ENCODE measurements at places on chromosomes 12 and 14.
A peak's percentile ranks its signal among the peaks of the same experiment; 100 is the strongest.

DNA sequence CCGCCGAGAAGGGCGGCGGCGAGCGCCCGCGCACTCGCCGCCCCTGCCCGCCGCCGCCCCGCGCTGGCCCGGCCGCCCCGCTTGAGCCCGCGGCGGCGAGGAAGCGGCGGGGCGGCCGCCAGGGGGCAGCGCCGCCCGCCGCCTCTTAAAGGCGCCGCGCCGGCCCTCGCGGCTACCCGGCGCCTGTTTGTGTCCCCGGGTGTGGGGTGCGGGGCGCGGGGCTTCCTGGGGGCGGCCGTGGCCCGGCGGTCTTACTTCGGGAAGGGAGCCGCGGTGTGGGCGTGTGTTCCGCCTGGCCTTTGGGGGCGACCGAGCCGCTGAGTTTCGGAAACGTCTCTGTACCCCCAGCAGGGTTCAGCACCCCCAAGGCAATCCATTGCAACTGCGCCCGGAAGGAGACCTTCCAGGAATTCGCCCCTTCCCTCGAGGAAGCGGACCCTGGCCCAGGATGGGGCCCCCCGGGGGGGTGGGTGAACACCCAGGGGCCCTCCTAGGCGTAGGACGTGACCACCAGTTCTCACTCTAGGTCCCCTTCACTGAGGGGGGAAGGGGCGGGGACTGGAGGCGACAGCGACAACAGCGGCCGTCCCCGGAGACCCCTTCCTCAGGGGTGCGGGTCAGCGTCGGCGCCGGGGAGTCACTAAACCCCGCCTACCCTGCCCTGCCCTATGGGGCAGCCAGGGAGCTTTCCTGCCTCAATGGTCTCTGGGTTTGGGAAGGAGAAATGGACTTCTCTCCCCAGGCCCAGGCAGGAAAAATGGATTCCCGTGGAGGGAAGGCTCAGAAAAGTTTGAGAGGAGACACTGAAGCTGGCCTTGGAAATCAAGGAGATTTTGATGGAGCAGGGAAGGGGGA lies at the start of gene ITPK1:
TSS of gene ITPK1 (minus strand) at position 105 of the 855 bp plus-strand sequence. CDS start 762 bp downstream, outside the sequence.
- peak; percentile 34 for DNase-seq

GRCh38 chr12:101743724-101744472 lies 4.6 kb upstream of the SYCP3 start:
- DNase-seq: no peak

DNA sequence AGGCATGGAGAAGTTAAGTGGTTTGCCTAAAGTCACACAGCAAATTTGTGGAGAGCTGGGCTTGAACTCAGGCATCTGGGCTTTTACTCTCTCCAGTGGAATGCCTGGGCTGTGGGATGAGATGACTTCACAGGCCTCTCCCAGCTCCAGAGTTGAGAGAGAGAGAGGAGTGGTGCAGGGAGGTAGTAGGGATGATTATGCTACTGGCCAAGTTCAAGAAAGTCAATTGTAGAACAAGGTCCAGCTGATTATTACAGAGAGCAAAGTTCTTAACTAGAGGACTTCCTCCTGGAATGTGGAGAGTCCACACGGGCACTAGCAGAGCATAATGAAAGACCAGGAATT lies 769 bp upstream of the EMP1 start:
- DNase-seq: peak; percentile 77

DNA sequence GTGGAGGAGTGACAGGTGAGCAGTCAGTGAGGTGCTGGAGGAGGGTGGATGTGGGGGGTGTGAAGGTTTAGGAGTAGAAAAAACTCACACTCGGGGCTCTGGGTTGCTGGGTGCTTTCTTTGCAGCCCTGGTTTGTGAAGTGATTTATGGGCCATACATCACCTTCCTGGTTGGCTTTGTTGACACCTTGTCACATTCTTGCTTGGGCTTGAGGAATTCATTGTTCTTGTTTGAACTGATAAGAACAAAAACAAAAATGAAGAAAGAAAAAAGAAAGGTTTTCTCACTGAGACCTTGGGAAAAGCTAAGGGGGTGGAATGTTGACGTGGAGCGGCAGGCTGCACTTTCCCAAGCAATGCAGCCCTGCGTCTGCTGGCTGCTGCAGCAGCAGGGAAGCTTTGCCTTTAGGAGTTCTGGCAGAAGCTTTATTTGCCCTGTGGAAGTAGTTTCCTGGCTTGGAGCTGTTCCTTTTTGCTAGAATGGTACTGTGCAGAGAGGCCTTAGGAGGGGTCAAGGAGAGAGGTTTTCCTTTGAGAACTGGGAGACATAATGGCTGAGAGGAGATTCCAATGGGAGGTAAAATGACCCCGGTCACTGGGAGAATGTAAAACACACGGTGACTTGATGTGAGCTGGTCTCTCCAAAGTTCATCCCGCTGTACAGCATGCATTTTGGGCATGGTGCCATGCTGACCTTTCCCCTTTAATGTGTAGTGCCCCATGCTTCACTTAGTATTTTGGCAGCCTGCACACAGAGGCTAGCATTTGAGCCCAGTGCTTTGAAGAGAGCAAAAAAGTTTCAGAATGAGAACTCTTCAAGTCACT lies 52.8 kb downstream of the HMGA2 start:
- peak; percentile 61 for DNase-seq

DNA sequence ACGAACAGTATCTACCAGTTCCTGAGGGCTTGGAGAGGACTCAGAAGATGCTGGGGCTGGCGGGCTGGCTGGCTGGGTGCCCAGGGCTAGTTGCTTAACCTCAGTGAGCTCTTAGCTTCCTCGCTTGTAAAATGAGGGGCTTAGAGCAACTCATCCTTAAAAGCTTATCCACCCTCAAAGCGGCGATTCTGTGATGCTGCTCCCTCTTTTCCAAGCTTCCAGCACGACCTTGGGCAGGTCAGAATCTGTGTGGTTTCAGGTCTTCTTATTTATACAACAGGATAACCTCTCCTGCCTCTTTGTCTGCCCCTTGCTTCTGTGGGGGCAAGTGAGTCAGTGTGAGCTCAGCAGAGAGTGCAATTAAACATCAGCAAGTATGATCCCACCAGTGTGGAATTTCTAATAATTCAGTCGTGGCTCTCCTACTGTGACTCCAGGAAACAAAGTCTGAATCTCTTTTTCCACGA lies 281.8 kb downstream of the KSR2 start:
- peak; percentile 87 for DNase-seq

GRCh38 chr12:120998435-120998834 lies 17.9 kb downstream of the C12orf43 start:
- DNase-seq: no peak

Data from fibroblast of mammary gland (primary cell).